ENCODE measurements at places on chromosomes 6 and 20.

- no peak for DNase-seq
Observed at GRCh38 chr6:38599966-38600550, 39.7 kb downstream of the BTBD9 start.

DNA sequence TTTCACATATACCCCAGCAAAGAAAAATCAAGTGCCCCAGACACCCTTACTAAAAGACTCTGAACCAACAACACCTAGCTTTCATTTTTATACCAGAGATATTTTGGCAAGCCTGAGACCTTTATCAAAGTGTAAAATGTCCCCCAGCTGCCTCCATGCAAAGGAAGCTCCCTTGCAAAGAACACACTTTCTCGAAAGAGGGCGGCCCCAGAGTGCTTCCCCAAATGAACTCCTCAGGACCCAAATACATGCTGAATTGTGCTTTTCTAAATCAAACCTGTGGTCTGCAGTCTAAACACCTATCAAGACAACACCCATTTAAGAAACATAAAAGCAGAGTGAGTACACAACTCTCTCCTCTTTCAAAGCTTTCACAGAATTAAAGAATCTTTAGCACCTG is 490 bp downstream of the IPCEF1 start:
- DNase-seq, result no peak

DNA sequence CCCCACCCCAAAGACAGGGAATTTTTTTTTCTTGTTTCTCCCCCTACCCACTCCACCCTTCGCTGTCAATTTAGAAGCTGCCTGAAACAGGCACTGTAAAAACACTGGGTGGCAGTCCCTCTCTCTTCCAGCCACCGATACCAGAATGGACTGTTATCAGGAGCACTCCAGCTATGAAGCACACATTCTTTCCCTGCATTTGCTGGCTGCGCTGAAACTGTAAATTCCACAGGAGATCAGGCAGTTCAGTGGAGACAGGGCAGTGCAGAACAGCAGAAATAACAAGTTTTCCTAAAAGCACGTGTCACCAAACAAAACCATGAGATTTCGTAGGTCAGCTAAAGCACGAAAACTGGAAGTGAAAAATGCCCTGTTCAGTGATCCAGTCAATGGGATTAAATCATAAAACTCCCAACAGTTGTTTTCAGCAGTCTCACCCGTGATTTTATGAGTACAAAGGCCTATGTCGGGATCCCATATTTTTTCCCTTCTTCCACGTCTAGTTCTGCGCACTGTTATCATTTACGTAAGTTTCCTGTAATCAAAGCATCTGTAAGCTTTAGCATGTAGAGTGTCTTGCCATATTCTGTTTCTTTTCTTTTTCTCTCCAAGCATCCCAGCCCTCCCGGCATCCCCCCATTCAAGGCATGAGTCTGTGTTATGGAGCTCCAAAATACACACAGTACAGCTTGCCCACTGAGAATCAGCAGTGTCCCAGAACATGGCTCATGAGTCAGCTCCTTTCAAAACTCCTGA is 359.9 kb upstream of the EPHA7 start:
- no peak for DNase-seq

DNA sequence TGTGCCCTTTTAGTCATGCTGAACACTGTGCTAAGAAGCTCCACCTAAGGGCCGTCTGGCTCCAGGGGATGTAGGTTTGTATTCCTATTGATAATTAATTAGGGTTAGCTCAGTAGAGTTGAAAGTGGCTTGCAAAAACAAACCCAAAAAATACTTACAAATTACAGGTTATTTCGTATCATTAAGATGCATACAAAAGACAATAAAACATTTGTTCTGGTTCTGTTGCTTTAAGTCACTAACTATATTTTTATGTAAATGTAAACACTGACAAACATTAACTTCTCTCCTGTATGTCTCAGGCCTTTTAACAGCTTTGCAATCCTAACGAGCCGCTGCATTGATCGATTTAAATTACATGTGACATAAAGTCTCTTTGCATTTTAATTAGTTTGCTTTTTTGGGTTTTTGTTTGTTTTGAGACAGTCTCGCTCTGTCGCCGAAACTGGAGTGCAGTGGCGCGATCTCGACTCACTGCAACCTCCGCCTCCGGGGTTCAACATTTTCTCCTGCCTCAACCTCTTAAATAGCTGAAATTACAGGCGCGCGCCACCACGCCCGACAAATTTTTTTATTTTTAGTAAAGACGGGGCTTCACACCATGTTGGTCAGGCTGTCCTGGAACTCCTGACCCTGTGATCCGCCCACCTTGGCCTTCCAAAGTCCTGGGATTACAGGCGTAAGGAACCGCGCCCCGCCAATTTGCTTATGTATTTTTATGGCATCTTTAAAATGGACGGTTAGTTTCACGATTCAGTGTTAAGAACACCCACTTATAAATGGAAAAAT is 110.9 kb downstream of the HFE start:
- DNase-seq, result no peak

GRCh38 chr20:37919389-37920040 is 16.6 kb downstream of the VSTM2L start:
- no peak for DNase-seq

- DNase-seq, result no peak
Observed at GRCh38 chr6:136158387-136158821, 91.7 kb downstream of the MTFR2 start.

- no peak for DNase-seq
Observed at GRCh38 chr6:84645000-84645399, 119.4 kb downstream of the TBX18 start.

DNA sequence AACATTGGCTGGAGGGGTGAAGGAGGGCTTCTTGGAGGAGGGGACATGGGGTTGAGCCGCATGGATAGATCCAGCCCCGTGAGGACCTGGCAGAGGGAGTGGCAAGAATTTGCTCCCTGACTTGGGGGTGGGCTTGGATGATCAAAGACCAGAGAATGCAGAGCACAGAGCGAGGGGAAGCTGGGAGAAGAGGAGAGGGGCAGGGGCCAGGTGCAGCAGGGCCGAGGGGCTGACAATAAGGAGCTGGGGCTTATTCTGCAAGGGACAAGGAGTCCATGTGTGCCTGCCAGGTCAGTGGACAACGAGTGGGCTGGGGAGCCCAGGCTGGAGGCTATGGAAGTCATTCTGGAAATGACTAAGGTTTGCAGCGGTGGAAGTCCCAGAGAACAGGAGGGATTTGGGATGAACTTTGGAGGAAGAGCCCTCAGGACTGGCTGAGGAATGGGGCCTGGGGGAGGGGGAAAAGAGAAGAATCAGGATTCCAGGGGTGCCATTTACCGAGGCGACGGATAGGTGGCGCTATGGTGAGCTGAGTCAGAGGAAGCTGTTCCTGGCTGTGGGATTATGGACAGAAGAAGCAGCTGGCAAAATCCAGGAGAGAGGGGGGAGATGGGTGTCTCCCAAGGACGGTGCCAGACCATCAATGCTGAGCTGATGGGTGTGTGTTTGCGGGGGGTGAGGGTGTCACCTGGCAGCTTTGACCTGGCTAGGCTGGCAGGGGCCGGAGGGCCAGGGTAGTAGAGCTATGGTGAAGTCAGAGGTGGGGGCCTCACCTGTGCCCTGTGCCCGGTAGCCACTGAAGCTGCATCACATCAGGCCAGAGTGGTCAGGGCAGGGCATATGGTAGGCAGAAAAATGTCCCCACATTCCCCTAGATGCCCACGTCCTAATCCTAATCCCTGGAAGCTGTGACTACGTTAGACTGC is 7.8 kb downstream of the KCNG1 start:
- no peak for DNase-seq

GRCh38 chr6:109093732-109094415 is 772 bp downstream of the SESN1 start:
- DNase-seq, result no peak

GRCh38 chr20:3980260-3981131 is 34.9 kb downstream of the RNF24 start:
- DNase-seq, result no peak

GRCh38 chr20:36424314-36424713 is 117.0 kb upstream of the MYL9 start:
- DNase-seq, result no peak

- peak; percentile 98 for DNase-seq
Observed at GRCh38 chr20:34579191-34579978, 20.9 kb downstream of the MAP1LC3A start.

- no peak for DNase-seq
Observed at GRCh38 chr6:22966691-22967422, 397.5 kb downstream of the HDGFL1 start.

- DNase-seq, result no peak
Observed at GRCh38 chr20:57658447-57658832, 38.2 kb upstream of the ZBP1 start.

- DNase-seq, result no peak
Observed at GRCh38 chr6:122709922-122710512, 69.5 kb upstream of the FABP7 start.

GRCh38 chr6:15555101-15556038 is 107.5 kb downstream of the DTNBP1 start:
- DNase-seq, result no peak

DNA sequence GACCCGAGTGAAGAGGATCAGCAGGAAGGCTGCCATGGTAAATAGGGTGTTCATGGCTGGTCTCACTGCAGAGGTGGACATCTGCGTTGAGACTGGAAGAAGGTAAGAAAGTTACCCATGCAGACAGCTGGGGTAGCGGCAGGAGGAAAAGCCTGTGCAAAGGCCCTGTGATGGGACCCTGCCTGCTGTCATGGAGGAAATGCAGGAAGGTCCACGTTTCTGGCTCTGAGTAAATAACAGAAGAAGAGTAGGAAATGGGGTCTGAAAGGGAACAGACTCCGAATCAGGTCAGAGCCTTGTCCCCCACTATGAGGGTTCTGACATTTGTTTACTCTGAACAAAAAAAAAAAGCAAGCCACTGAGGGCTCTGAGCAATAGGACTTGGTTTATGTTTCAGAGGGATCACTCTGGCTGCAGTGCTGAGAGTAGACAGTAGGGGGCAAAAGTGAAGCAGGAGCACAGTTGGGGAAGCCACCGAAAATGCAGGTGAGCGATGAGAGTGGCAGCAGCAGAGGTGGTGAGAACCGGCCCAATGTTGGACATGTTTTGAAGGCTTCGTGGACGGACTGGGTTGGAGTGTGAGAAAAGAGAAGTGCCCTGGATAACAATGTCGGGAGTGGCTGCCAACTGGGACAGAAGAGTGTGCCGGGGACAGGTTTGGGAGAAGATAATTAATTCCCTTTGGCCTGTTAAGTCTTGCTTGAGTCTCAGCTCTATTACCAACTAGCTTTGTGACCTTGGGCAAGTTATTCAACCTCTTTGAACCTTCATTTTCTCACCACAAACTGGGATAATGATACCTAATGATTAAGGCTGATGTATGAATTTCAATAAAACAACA is 57.9 kb upstream of the MAP7 start:
- DNase-seq, result no peak

DNA sequence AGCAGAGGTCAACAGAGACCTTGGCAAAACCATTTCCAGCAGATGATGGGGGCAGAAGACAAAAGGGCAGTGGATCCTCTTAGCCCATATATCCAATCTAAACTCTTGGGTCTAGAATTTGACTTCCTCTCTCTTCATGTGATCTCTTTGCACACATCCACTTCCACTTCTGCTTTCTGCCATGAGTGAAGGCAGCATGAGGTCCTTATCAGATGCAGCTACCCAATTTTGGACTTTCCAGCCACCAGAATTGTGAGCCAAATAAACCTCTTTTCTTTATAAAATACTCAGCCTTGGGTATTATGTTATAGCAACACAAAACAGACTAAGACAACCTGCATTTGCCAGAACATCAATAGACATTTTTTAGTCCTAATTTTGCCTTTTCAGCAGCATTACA is 191.6 kb downstream of the ADAT2 start:
- no peak for DNase-seq

DNA sequence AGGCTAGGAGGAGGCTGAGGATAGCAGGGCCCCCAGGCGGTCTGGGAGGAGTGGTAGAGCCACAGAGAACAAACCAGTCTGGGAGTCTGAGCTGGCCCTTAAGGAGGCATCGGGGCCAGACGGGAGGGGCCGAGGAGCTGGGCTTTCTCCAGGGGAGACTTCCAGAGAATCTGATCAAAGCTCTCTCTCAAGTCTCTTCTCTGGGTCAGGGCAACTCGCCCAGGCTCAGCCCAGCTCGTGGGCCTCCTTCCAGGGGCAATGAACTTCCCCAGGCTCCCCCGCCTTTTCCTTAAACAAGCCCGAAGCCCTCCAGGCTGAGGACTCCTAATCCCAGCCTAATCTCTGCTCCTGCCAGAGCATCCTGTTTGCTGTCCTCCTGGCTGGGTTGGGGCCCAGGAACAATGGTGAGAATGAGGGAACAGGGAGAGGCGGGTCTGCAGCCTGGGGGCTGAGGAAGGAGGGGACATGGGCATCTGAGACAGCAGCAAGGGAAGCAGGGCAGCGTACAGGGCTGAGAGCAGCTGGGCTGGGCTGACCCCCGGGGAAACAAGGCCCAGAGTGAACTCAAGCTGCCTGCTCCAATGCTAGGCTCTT is 173.6 kb downstream of the ANKRD60 start:
- DNase-seq, result no peak

DNA sequence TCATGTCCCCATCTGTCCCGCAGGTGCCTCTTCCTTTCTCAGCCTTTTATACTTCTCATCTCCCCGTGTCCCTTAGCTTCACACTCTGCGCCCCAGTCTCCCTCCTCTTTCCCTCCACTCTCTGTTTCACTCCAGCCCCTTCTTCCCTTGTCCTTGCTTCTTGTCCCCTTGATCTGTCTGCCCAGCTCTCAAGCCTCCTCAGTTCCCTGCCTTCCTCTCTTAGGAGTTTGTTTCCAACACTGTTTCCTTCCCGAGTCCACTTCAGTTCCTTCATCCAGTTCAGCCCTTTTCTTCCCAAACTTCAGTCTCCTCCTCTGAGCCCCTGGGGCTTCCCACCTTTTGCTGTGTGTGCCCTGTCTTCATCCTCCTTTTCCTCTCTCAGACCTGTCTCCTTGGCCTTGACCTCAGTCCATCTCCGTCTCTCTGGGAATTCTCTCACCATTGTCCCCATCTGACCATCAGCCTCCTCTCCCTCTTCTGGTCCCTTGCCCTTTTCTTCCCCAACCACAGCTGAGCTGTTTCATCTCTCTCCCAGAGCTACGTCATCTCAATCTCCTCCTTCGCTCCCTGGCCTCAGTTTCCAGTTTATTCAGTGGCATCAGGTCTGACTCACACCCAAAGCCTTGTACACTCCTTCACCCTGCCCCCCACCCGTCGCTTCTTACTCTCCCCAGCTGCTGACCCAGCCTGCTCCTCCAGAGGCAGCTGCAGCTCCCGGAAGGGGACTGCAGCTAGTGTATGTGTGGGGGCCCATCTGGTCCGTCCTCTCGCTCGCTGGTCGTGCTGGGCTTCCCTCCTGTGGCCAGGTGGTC is 2.7 kb upstream of the DDR1 start:
- DNase-seq, result no peak

DNA sequence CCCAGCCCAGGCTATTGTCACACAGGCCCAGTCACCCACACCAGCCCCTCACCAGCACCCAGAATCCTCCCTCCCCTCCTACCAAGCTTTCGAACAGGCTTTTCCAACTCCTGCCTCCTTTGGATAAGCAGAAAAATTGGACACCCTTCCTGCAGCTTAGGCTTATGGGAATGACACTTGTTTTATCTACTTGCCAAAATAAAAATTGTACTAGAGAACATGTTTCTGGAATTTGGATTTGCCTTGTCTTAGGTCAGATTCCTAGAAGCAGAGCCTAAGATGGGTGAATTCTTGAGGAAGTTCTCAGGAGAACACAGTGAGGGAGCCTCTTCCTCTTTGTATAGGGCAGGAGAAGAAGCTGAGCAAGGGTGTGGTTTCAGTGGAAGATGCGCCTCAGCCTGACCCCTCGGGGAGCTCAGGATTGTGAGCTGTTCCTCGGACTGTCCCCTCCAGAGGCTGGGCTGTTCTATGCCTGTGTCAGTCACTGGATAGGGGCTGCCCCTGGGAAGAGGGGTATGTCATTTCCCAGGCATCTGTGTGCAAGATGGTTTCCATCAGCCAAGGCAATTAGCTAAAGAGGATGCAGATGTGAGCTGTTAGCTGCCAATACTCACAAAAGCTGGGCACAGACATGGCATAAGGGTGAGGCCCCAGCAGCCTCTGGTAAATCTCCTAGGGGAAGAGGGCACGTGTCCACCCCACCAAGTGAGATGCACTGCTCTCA is 33.9 kb downstream of the ITPR3 start:
- no peak for DNase-seq

Measured in RWPE2 (cell line).